ENCODE measurements at places on chromosomes 6 and 20. TPM values are rescaled to one million over a fixed set of nuclear protein-coding genes. Genes with fewer than 3 reads are reported as not detected.
A peak's percentile ranks its signal among the peaks of the same experiment; 100 is the strongest.

- DNase-seq = no peak
Measured at GRCh38 chr20:25220021-25220730, 24.7 kb downstream of the ENTPD6 start.

DNA sequence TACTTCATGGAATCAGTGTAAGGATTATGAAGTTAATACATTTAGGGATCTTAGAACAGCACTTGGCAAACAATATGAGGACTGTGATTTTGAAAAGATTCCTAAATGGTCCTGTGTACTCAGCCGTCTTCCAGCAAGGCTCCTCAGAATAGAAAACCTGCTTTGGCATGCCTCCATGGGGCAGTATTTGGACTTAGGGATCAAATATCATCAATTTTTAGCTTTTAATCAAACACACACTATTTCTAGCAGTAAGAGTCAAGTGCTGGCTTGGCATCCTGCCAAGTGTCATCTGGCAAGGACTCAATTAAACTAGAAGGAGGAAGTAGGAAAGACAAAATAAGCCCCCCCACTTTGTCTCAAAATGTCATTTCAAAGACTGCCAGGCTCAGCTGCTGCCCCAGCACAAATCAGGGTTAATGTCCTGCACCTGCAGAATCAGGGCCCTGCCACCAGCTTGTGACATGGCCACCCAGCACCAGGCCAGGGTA is 40.8 kb downstream of the IYD start:
- DNase-seq = no peak

DNA sequence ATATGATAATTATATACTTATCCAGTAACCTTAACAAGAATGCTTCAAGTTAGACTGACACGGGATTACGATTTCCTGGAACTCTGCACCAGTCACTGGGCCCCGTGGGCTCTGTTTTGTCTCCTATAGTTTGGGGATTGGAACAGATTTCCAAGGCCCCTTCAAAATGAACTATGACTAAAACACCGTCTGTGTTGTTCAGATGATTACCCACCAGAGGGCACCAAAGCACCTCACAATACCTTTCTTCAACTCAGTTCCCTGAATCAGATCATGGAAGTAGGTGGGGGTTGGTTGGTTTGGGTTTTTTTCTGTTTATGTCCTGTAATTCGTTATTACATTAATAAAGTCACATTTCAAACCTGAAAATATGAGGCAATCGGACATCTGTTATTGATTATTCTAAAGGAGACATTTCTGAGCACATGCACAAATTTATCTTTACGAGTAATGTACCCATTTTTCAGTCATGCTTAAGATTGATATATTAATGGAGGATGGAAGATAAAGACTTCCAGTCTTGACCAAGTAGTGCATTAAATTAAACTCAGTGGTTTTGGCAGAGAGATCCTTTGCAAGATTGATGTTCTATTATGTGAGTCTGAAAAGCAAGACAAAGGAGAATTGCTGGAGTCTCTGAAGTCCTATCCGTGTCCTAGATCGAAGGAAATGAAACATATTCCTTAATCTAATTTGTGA is 112.0 kb upstream of the COL21A1 start:
- no peak for DNase-seq

DNA sequence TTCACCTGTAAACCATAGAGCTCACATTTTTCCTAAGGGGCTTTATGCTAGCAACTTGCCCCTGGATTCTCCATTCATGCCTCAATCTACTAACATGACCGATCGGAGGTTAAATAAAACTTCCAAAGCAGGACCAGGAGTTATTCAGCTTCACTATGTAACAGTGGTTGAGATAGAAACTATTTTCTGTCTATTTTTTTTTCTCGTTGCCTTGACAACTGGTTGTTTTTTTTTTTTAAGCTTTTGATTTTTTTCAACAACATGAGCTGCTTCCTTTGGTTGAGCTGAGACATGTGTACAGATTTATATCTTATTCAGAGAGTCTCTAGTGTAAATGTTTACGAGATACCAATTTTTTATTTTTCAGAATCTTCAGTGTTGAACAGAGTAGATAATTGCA is 85.7 kb downstream of the SHLD1 start:
- DNase-seq = peak; percentile 20

- no peak for DNase-seq
Measured at GRCh38 chr6:141351721-141352120, 781.0 kb upstream of the GJE1 start.

- no peak for DNase-seq
Measured at GRCh38 chr6:140256248-140256647, 881.8 kb upstream of the CITED2 start.

DNA sequence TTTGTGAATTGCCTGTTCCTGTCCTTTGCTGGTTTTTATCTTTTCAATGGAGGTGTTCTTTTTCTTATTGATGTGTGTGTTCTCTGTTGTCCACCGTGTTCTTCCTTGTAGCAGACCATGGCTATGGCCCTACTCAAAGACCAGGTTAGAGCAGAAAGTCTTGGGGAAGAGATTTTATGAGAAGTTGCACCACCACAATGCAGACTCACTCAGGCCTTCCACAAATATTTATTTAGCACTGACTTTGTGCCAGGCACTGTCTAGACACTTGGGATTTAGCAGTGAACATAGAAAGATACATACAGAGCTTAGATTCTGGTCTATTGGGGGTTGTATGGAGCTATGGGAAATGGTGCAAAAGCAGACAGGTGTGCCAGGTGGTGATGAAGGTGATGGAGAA is 98.8 kb downstream of the DTD1 start:
- no peak for DNase-seq

DNA sequence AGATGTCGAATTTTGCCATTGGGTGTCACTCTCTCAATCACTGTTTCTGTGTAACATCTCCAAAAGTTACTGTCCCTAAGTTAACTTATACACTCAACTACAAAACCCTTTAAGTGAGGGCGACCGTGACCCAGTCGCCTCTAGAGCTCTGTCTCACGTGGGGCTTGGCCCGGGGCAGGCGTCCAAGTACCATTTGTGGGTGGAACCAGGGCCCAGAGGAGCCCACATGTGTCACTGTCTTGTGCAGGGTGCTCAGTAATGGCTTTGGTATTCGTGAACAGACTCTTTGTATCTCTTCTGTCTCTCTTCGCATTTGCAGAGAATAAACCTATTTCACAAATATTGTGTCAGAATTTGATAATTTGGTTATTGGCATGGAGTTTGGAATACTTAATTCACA is 109.9 kb upstream of the THBS2 start:
- no peak for DNase-seq

Gene MAS1
- not detected for total RNA-seq

Gene GMDS
- 26.3 TPM for total RNA-seq

Gene MAFB
- total RNA-seq = 3.0 TPM

Gene SMIM28
- not detected for total RNA-seq

Gene C20orf202
- not detected for total RNA-seq

Gene EMILIN3
- 0.15 TPM for total RNA-seq
